ENCODE measurements at places on chromosomes 3 and 15.

DNA sequence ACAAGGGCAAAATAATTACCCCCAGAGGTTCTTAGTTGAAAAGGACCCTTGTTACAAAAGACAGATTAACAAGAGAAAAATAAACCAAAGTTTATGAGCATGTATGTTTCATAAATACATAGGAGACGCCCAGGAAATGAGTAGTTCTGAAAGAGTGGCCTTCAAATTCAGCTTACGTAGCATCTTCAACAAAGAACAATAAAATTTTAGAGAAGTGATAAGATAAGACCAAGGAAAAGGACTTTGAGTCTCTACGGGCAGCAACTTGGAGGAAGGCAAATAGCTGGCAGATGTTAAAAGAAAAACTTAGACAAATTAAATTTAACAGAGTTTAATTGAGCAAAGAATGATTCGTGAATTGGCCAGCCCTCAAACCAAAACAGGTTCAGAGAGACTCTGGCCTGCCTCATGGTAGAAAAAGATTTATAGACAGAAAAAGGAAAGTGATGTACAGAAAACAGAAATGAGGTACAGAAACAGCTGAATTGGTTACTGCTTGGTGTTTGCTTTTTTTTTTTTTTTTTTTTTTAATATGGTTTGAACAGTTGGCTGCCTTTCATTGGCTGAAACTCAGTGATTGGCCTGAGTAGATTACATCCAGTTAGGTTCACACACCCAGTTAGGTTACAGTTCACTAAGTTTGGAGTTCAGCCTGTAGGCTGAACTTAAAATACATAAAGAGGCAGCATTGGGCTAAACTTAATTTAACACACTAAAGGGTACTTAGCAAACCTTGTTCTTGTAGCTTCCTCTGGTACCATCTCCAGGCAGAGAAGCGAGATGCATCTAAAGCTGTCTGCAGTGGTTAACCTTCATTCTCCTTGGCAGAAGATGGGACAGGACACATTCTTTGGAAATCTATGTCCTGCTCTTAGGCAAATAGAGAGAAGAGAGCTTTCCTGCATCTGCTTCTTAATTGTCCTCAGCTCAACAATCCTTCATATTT is 23.2 kb downstream of the C2CD4B start:
- no peak for DNase-seq

- DNase-seq, result no peak
Observed at GRCh38 chr15:101092156-101092866, 159.5 kb downstream of the CHSY1 start.

DNA sequence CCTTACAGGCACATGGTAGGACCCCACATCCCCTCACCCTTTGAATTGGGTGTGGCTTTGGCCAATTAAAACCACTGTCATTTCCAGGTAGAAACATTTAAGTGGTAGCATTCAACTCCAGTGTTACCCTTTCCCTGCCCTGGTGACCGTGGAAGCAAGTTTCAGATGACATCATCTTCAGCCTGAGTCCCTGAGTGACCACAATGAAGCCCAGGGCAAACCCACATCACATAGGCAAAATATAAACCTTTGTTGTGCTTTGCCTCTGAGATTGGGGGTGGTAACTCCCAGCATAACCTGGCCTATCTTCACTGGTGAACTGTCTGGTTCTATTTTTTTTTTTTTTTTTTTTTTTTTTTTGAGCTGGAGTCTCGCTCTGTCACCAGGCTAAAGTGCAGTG is 404.0 kb upstream of the WNT5A start:
- DNase-seq, result no peak

DNA sequence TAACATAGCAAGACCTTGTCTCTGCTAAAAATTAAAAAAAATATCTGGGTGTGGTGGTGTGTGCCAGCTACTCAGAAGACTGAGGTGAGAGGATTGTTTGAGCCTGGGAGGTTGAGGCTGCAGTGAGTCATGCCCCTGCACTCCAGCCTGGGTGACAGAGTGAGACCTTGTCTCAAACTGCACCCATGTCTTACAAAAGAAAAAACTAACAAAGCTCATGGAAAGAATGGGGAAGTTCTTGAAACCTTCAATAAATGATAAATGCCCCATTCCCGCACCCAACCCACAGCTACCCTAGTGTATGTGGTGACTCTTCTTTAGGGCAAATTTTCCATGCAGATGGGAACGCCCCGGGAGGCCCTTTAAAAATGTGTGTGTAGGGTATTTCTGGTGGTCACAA is 28.3 kb downstream of the RPLP1 start:
- DNase-seq, result no peak

GRCh38 chr3:39638301-39638700 is 170.8 kb downstream of the MOBP start:
- DNase-seq, result no peak

DNA sequence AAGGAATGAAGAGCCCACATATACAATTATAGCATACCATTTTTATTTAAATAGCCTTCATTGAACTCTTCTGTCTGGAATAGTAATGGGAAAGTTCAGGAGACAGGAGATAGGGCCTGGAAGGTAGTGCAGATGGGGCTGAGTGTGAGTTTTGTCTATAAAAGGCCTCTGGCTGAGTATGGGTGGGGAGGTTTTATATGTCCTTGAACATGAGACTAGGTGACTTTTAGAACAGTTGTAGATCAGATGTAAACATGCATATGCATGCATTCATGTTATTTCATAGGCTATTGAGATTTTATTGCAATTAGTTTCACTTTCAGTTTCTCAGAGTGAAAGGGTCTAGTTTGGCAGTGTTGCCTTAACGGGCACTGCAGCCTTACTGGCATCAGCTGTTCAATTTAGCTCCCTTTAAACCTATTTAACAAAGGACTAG is 27.1 kb downstream of the CGGBP1 start:
- no peak for DNase-seq

DNA sequence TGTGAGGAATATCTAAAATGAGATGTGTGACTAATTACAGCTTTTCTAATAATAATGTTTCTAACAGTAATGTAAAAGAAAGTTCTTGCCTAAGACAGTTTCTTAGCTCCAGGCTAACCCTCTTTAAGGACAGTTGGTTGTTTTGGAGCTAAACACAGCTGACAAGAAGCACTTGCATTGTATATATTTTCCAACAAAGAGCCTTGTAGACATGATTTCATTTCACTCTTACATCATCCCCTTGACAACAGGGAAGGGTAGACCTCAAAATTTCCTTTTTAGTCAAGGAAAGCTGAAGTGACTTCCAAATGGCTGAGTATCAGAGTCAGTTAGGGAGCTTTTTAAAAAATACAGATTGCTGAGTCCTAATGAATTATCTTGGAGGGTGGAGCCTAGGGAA is 4.1 kb downstream of the ARID3B start:
- no peak for DNase-seq

DNA sequence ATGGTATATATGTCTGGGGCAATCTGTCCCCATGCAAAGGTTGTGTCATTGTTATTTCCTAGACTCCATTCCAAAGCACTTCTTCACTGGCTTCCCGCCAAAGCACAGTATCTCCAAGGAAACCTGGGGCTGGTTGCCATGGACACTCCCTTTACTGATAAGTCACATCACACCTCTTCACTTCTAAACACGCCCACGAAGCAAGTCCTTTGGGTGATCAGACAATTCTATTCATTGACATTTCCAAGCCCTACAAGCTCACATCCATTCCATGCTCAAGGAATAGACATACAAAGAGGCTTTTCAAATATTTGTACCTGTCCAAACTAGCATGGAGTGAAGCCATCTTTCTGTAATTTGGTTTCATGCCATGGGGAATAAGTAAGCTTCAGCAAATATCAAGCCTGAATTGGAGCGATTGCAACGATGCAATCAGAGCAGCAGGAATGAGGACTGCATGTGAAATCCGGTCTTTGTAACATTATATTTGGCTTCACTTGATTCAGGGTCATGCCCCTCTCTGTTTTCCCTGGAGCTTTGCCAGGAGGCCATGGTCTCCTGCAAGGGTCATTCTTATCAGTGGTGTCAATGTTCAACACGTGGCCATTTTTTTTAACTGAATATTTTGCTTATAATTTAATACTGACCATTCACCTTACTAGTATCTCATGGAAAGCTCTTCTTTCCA is 201.6 kb upstream of the TMC3 start:
- DNase-seq, result no peak

GRCh38 chr3:159922861-159923312 is 65.7 kb upstream of the IL12A start:
- no peak for DNase-seq

- DNase-seq, result no peak
Observed at GRCh38 chr3:47994180-47994579, 22.0 kb downstream of the MAP4 start.

GRCh38 chr3:123099331-123100192 is 32.7 kb downstream of the PDIA5 start:
- DNase-seq, result no peak
